ENCODE measurements at places on chromosomes 1 and 21.
A peak's percentile ranks its signal among the peaks of the same experiment; 100 is the strongest.

- H3K4me1 ChIP-seq: peaks cover 2% of the 10 kb centered on the region
- no peak overlapping the region for H3K4me3 ChIP-seq
- no peak for DNase-seq
- no peak overlapping the region for H3K27ac ChIP-seq
These were observed 195.6 kb downstream of the APP start for GRCh38 chr21:25974964-25975363.

GRCh38 chr1:233085566-233085965, 135.2 kb downstream of the NTPCR start:
- no peak overlapping the region for H3K27ac ChIP-seq
- DNase-seq: peak; percentile 20
- H3K27me3 ChIP-seq: no peaks in the 10 kb centered on the region
- peaks cover 15% of the 10 kb centered on the region for H3K36me3 ChIP-seq
- H3K4me1 ChIP-seq: no peaks in the 10 kb centered on the region
- no peak overlapping the region for H3K4me3 ChIP-seq

DNA sequence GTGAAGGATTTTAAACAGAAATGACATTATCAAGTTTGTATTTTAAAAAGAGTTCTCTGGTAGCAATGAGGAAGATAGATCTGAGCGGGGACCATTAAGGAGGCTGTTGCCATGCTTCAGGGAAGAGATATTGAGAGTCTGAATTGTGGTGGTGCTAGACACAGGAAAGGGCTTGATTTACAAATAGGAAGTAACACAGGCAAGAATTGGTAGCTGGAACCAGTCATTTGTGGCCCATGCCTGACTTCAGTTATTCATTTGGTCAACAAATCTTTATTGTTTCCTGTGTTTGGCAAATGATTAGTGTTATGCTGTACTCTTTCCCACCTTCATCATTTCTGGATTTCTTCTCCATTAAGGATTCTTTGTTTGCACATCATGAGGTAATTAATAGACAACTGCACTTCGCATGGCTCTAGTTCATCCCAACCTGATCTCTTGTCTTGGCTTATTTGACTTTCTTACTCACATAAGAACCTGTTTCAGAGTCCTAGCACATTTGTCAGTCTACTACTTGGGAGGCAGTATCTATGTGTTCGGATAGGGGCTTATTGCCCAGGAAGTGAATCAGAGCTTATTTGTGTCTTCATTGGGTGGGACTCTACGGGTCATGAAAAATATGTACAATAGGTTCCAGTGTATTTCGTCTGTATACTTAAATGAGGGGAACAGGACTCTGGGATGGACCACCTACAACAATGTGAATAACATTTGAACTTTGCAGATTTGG, 32.3 kb downstream of the EEIG2 start:
- H3K36me3 ChIP-seq: peaks cover 5% of the 10 kb centered on the region
- H3K27me3 ChIP-seq: no peaks in the 10 kb centered on the region
- H3K27ac ChIP-seq: peak overlapping the region; percentile 69

GRCh38 chr1:87051965-87052364, 137.5 kb downstream of the HS2ST1 start:
- peaks cover 5% of the 10 kb centered on the region for H3K36me3 ChIP-seq
- H3K4me1 ChIP-seq: peaks cover 2% of the 10 kb centered on the region
- no peak overlapping the region for H3K27ac ChIP-seq

All from activated CD4-positive, alpha-beta T cell treated with anti-CD3 and anti-CD28 coated beads, Interleukin-2, amount 10 ng/mL, durations not matched to agents 24 days and 14 days (primary cell).